ENCODE measurements at places on chromosomes 5 and 9.

DNA sequence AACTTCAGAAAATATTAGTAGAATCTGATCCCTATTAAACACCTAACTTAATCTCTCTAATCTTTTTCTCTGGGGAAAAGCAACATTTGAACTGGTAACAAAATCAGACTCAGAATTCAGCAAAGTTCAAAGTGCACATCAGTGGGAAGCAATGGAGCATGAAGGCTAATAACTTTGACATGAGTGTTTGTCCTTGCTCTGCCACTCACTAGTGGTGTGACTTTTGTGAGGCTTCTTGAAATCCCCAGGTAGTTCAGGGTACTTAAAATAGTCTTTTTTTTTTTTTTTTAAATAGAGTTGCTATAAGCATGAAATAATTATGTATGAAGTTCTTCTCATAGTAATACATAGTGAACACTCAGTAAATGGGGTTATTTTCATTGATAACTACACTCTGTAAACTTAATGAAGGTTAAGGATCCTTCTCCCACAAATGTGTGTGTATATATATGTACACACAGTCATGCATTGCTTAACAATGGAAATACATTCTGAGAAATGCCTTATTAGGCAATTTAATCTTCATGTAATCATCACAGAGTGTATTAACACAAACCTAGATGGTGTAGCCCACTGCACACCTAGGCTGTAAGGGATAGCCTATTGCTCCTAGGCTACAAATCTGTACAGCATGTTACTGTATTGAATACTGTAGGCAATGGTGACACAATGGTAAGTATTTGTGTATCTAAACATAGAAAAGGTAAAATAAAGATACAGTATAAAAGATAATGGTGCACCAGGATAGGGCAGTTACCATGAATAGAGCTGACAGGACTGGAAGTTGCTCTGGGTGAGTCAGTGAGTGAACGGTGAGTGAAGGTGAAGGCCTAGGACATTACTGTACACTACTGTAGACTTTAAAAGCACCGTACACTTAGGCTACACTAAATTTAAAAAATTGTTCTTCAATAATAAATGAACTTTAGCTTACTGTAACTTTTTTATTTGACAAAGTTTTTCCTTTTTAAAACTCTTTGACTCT is 73.3 kb upstream of the HMHB1 start:
- DNase-seq, result no peak

GRCh38 chr9:38194870-38195269 is 125.8 kb upstream of the SHB start:
- DNase-seq, result no peak

GRCh38 chr5:40404613-40405012 is 275.1 kb upstream of the PTGER4 start:
- no peak for DNase-seq

- DNase-seq, result no peak
Measured at GRCh38 chr5:89399548-89399947, 516.6 kb upstream of the MEF2C start.

DNA sequence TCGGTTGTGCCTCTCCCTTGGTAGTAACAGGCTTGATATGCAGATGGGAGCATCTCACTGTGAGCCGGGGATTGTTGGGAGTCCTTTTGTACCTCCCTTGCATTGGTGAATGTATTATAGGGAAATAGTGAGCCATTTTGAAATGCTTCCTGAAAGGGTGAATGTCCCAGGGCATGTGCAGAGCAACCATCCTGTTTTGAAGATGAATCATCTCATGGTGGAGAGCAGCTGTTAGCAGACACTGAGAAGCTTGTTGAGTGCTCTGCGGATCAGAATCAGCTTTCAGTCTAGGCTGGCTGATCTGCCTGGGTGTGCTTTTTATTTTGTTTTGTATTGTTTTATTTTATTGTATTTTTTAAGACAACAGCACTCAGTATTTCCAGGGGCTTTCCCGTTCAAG is 29.7 kb downstream of the SLC36A1 start:
- no peak for DNase-seq

DNA sequence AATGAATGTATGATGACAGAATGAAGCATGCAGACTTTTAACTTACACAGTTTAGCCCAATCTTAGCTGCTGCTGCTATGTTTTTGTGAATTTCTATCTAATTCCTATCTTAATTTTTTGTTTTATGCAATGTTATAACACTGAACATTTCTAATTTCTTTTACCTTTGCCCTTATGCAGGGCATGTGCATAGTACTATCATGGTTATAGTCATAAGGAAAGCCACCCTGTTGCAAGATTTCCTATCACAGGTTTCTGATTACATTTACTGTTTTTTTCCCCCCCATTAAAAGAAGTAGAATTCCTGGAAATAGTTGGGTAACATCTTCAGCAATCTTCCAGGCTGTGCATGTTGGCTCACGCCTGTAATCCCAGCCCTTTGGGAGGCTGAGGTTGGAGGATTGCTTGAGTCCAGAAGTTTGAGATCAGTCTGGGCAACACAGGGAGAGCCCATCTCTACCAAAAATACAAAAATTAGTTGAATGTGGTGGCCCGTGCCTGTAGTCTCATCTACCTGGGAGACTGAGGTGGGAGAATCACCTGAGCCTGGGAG is 164.4 kb downstream of the KDM4C start:
- DNase-seq, result no peak

DNA sequence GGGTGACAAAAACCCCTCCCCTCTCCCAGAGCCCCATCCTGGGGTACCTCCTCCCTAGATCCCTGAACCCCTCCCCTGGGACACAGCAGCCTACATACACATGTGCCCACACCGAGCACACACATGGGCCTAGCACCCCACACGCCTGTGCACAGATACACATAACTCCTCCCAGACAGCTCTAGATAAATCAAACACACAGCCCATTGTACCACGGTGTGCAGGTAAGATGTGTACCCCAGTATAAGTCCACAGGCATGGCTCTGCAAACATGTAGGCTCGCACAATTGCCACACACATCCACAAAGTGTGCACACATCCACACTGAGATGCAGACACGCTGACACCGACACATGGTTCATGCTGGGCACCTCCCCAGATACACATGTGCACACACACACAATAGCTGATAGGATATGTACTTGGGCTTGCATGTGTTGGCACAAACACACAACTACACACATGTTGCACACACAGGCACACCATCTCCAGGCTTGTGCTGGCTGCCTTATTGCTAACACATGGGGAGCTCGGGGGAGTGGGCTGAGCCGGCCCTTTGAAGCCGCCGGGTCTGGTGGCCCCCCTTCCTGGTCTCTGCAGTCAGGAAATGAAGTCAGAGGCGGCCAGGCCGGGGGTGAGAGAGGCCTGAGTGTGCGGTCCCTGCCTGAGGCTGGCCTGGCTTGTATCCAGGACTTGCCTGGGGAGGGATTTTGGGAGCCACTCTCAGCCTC is 30.2 kb downstream of the GOLGA2 start:
- DNase-seq, result no peak

DNA sequence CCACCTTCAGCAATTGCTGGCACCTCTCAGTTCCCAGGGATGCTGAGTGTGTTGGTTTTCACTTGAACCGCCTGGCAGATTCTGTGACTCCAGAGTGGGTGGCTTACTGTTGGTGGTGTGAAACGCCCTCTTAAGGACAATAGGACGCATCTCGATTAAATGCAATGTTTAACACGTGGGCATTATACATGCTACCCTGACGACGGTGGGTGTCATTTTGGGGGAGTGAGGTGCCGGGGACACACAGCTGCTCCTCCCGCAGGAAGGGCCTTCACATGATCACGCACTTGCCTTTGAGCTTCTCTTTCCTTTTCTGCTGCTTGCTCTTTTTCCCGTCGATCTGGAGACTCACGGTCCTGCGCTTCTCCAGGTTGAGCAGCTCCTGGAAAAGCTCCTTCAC is 29.7 kb downstream of the DIRAS2 start:
- DNase-seq, result no peak

- no peak for DNase-seq
Measured at GRCh38 chr5:39453606-39454005, 28.8 kb upstream of the DAB2 start.

- no peak for DNase-seq
Measured at GRCh38 chr5:111641533-111642233, 115.3 kb downstream of the NREP start.

GRCh38 chr5:66666778-66667177 is 70.6 kb downstream of the MAST4 start:
- no peak for DNase-seq

DNA sequence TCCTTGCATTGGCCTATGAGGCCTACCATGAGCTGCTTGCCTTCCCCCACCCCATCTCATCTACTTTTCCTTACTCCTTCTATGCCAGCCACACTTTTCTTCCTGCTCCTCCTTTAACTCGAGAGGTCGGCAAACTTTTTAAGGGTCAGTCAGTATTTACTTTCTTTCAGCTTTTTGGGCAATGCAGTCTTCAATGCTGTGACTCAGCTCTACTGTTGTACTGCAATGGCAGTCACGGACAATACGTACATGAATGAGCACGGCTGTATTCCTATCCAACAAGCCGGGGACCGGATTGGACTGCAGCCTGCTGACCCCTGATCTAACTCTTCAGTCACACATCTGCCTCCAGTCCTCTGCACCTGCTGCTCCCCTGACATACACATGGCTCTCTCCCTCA is 602 bp upstream of the ACTL7A start:
- no peak for DNase-seq

GRCh38 chr5:118220556-118221195 is 767.7 kb downstream of the DTWD2 start:
- DNase-seq, result no peak

DNA sequence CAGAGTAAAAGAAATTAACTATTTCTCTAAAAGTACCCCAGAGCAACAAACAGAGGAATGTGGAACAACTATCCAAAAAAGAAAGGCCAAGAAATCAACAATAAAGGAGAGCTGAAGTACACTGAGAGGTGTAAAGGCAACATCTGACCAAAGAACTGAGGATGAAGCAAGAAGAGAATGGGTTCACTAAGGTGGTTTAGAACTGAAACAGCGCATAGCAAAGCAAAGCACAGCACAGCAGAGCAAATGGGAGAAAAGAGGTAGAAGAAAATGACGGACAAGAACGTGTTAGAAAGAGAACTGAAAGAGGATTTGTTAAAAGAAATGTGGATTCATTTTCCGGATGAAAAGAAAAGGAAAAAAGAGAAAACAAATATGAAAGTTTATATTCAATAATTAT is 25.8 kb downstream of the RFX3 start:
- DNase-seq, result no peak

- DNase-seq, result no peak
Measured at GRCh38 chr5:126519637-126520592, 75.1 kb downstream of the ALDH7A1 start.

DNA sequence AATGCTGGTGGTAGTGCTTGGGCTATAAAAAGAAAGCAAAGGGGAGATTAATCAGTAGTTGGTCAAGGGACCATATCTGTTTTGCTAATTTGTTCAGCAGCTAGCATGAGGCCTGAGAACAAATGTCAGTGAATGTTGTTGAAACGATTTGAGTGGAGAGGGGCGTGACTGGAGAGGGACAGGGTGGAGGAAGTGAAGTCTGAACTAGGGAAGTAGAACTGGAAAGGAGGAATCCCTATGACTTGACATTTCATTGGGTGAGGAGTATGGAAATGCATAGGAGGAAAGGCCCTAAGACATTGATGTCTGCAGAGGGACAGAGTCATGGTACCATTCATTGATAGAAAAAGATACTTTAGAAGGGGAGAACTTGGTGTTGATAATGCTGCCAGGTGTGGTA is 19.7 kb downstream of the TLE4 start:
- no peak for DNase-seq

GRCh38 chr9:38447703-38448102 is 23.4 kb upstream of the IGFBPL1 start:
- no peak for DNase-seq

DNA sequence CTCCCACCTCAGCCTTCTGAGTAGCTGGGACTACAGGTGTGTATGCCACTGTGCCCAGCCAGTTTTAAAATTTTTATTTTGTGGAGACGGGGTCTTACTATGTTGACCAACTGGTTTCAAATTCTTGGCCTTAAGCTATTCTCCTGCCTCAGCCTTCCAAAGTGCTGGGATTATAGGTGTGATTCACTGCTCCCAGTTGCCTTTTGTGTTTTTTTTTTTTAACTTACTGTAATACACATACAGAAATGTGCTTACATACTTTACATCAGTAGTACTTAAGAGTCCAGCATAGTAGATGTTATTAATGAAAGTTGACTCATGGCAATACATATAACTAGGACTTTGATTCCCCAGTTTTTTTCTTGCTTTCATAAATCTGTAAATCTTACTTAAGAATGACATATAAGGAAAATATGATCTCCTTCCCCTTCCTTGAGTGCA is 4.7 kb downstream of the MAN2A1 start:
- DNase-seq, result no peak

DNA sequence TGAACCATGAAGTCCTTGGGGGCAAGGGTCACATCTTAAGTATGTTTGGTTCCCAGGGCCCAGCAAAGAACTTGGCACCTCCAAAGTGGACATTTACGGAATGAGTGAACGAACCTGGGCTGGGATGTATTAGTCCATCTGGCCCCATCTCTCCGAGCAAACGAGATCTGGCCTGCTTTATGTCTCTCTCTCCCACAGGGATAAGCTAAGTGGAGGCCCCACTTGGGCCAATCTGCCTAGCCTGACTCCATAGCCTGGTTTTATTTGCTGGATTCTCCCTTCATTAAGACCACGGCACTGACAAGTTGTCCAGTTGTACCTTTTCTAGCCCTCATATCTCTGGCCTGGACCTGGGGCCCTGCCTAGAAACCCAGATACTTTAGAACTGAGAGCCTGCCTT is 2.1 kb downstream of the TTLL11 start:
- no peak for DNase-seq

DNA sequence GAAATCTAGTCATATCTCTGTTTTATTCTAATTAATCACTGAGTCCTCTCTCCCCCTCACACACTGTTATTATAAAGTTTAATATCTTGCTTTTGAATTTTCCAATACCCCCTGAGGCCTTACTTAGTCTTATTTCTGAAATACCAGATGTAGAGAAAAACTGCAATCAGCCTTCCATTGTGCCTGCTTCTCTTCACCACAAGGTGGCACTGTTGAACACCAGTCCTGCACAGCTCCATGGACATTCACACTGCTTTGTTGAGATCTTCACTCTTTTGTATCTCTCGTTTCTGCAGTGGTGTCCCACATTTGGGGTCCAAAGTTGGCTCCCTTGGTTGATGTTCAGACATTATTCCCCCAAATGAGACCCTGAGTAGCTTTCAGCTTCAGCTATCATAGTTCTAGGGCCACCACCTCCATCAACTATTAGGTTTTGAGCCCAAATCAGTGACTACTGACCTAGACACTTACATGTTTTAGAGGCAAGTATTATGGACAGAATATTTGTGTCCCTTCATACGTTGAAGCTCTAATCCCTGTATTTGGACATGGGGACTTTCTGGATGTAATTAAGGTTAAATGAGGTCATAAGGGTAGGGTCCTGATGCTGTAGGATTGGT is 24.3 kb downstream of the BOD1 start:
- DNase-seq, result no peak

GRCh38 chr9:135090547-135090946 is 3.1 kb downstream of the OLFM1 start:
- DNase-seq, result no peak
